ENCODE measurements at places on chromosomes 13 and 19. TPM values are rescaled to one million over a fixed set of nuclear protein-coding genes. Genes with fewer than 3 reads are reported as not detected.
A peak's percentile ranks its signal among the peaks of the same experiment; 100 is the strongest.

DNA sequence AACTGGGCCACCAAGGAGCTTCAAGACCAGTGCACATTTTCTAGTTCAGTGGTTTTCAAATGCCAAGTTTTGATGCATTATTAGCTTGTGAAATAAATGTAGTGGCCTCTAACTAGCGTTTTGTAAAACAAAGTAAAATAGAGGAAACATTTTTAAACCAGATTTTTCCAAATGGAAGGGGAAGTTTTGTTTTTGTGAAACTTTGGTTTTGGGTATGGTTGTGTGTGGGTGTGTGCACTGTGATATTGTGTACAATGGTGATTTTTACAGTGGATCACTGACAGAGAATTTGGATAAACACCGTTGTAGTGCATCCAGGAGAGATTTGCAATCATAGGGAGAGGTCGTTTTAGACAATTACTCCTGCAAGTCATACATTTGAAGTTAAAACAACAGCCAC lies 108.9 kb downstream of the SLC7A1 start:
- no peak for DNase-seq

DNA sequence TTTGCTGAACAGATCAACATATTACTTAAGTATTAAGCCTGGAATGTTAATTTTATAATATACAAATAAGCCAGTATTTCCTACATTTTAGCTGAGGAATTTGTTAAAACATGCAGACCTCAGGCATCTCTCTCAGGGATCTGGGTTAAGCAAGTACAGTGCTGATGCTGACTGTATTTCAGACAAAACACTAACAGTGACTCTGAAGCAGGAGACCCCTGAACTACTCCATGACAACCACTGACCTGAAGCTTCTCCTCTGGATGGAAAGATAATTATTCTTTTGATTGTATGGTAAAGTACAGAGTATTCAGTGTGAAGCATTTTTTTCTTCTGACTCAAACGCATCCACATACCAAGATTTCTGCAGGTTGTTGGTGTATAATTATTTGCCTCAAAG lies 680.8 kb downstream of the LIG4 start:
- no peak for DNase-seq

DNA sequence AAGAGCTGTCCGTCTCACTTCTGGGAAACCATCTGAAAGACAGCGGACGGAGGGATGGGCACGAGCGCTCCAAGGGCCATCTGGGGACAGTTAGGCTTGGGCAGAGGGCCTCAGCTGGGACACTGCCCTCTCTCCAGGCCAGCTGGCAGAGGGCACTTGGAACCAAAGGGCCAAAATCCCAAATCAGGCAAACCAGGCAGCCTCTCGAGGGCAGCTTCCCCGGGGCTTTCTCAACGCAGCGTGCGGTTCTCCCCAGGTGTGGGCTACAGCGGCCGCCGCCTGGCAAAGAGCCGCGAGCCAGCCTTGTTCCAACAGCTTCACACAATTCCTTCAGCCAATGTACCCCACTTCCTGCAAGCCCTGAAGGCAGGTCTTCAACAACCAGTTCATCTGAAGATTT lies 5.0 kb downstream of the MLLT1 start:
- DNase-seq, result no peak

GRCh38 chr13:27643334-27644132 lies 21.8 kb downstream of the POLR1D start:
- no peak for DNase-seq

- DNase-seq, result no peak
These were observed 6.2 kb downstream of the SYT5 start for GRCh38 chr19:55173714-55174409.

- DNase-seq, result no peak
These were observed 43.2 kb downstream of the KLF12 start for GRCh38 chr13:74090869-74091605.

DNA sequence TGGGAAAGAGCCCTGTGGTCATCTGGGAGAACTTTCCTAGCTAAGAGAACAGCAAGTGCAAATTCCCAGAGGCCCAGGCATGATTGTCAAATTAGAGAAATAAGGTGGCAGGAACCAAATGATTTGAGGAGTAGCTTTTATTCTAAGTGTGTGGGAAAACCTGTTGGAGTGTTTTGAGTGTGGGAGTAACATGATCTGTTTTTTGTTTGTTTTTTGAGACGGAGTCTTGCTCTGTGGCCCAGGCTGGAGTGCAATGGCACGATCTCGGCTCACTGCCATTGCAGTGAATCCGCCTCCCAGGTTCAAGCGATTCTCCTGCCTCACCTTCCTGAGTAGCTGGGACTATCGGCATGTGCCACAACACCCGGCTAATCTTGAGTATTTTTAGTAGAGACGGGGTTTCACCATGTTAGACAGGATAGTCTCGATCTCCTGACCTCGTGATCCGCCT lies 2.4 kb downstream of the SAE1 start:
- DNase-seq, result no peak

DNA sequence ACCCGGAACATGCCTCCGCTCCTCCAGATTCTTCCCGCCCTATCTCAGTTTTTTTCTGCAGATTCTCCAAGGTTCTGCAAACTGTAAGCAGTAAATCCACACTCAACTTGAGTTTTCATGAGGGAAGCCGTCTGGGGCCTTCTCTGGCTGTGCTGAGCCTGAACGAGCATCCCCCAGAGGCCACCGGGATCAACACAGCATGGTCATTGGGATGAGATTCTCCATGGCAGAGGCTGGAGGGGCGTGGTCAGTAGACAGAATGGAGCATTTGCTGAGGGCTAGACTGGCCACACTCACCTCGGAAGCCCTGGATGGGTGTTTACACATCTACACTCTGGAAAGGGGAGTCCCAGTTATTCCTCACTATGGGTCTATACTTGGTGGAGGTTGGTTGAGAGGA lies 2.3 kb upstream of the LILRA4 start:
- no peak for DNase-seq

GRCh38 chr19:12333162-12334159 lies at the start of gene ZNF563:
Gene ZNF563 (minus strand): TSS chr19:12333633. CDS start chr19:12333482, 151 bp downstream.
- DNase-seq, result peak; percentile 91

GRCh38 chr13:48682436-48682835 lies 28.7 kb downstream of the CYSLTR2 start:
- DNase-seq, result no peak

DNA sequence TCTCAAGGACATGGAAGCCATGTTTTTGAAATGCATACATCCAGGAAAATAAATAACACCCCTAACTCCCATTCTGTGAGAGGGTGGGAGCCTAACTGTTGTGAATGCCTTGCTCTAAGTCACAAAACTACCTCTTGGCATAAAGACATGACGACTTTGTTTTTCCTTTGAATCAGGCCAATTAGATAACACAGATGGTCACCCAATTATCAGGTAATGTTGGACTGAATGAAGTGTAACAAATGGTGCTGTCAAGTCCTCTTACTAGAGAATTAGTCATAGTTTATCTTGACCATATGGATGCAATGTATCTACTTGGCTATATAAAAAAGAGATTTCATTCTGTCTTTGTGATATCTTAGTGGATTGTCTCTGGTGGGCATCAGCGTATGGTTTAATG lies 553.6 kb upstream of the ATXN8OS start:
- DNase-seq, result no peak

GRCh38 chr13:78978381-78978998 lies 319.5 kb upstream of the OBI1 start:
- peak; percentile 22 for DNase-seq

DNA sequence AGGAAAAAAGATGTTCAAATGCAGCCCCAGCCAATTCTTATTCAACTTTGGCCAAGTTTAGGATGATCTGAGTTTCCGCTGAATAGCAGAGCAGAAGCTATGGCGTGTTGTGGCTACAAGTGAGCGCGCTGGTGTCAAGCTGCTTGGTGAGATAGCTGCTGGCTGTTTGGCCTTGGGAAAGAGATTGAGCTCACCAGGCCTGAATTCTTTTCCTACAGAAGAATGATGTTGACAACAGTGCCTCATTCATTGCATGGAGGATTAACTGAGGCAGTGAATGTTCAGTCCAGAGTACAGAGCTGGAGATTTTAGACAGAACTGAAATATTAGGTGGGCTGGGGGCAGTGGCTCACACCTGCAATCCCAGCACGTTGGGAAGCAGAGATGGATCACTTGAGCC lies 31.5 kb upstream of the MAP3K10 start:
- DNase-seq, result no peak

GRCh38 chr13:44489751-44490150 lies 86.4 kb downstream of the TSC22D1 start:
- no peak for DNase-seq

DNA sequence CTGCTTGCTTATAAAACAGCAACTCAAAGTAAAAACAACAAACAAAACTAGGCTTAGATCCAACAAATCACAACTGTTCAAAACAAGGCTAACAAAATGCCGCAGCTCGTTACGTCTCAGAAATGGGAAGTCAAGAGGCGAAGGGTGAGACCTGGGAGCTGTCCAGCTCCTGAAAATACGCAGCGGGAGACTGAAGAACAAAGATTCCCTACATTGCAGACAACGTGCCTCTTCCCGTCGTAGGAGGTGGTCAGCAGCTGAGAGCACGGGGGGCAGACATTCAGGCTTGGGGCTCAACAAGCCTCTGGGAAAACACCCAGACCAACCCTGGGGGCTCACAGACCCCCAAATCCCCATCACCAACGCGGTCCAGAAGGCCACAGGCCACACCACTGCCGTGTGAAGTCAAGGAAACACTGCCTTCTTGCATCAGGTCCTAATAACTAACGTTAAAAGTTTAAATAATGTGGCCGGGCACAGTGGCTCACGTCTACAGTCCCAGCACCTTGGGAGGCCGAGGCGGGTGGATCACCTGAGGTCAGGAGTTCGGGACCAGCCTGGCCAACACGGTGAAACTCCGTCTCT lies 13.5 kb downstream of the PLPP2 start:
- DNase-seq, result no peak

- no peak for DNase-seq
These were observed 50.0 kb downstream of the TEX26 start for GRCh38 chr13:30982506-30982905.

DNA sequence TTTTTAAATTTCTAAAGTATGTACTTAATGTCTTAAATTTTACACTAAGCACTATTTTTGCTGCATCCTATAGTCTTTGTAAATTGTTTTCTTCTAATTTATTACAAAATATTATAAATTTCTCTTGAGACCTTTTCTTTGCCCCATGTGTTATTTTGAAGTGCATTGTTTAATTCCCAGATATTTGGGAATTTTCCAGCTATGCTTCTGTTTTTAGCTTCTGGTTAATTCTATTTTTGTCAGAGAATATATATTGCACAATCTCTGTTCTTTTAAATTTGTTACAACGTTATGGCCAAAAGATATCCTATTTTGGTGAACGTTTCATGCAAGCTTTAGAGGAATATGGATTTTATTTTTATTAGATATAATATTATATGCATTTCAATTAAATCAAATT lies 917.4 kb upstream of the MIR17HG start:
- DNase-seq, result no peak

DNA sequence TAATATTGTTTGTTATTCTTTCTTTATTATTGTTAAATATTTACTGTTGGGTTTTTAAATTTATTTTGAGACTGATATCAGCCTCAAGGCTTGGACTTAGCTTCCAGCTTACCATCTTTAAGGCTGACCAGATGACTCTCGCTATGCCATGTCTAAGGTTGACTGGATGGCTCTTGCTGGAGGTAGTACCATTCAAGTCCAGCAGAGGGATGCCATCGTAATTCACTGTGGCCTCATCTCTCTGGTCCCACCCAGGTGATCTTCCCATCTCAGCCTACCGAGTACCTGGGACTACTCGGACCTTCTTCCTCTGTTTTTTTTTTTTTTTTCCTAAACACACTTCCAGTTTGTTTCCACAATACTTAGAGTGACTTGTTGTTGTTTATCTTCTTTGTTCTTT lies 41.7 kb upstream of the ZNF91 start:
- no peak for DNase-seq

GRCh38 chr13:106472621-106473020 lies 62.8 kb downstream of the EFNB2 start:
- DNase-seq, result no peak

- no peak for DNase-seq
These were observed 565 bp downstream of the KLK10 start for GRCh38 chr19:51018745-51019543.

DNA sequence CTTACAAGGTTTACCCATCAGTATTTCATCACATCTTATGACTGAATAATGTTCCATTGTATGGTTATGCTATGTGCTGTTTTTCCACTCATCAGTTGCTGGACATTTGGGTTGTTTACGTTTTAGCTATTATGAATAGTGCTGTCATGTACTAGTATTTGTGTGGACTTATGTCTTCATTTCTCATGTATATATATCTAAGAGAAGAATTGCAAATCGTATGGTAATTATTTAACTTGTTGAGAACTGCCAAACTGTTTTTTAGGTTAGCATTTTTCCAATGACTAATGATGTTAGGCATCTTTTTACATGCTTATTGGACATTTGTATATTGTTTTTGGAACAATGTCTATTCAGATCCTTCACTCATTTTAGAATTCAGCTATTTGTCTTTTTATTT lies 368.3 kb downstream of the LMO7 start:
- DNase-seq, result no peak

GRCh38 chr19:5225486-5226345 lies 114.9 kb downstream of the PTPRS start:
- no peak for DNase-seq

DNA sequence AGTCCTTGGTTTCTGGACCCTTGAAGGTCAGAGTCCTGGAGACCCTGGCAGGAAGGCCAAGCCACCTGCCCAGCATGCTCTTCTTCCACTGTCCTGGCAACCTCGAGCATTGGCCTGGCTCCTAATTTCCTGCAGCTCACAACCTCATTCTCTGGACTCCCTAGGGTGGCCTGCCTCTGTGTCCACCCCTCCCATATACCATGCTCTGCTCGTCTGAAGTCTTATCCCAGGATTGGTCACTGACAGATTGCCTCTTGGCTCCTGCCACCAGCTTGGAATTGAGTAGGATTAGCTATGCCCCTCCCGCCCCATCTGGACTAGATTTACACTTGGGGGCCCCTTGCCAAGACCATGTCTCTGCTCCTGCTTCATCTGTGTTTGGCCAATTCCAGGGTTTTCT lies 17.1 kb upstream of the WASF3 start:
- no peak for DNase-seq

Gene LEUTX
- total RNA-seq, result not detected

Gene CCDC97
- 16.3 TPM for total RNA-seq

Gene FTL
- 13,494 TPM for total RNA-seq

Gene SLAIN1
- 1.8 TPM for total RNA-seq

Gene TDRD12
- 4.4 TPM for total RNA-seq

Gene KIR2DL4
- total RNA-seq, result not detected

Gene ZNF728
- total RNA-seq, result not detected

Gene ZIM2
- not detected for total RNA-seq

Gene IFNL3
- total RNA-seq, result not detected

Gene CDC34
- total RNA-seq, result 38.4 TPM

Gene GNA15
- total RNA-seq, result not detected

Gene PRKCG
- total RNA-seq, result not detected

Gene PLK5
- total RNA-seq, result not detected

Gene RNF225
- not detected for total RNA-seq
